ENCODE measurements at places on chromosomes 3 and 15.

DNA sequence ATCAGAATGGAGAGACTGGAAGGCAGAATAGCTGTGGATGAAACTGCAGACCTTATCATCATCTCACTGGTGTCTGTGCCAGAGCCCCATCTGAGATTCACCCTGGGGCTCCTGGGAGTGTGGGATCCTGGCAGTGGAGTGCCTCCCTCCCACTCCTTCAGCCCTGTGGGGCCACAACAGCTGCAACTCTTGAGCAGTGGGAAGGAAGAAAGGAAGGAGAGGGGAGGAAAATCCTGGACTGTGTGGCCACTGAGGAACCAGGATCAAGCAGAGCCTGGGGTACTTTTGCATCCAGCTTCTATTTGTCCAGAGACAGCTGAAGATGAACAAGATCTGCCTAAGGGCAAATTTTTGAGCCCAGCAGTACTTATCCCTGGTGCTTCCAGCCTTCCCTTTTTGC, 13.1 kb upstream of the ALDH1A2 start:
- DNase-seq: no peak

GRCh38 chr3:44100298-44100695, 141.4 kb upstream of the TOPAZ1 start:
- DNase-seq: no peak

DNA sequence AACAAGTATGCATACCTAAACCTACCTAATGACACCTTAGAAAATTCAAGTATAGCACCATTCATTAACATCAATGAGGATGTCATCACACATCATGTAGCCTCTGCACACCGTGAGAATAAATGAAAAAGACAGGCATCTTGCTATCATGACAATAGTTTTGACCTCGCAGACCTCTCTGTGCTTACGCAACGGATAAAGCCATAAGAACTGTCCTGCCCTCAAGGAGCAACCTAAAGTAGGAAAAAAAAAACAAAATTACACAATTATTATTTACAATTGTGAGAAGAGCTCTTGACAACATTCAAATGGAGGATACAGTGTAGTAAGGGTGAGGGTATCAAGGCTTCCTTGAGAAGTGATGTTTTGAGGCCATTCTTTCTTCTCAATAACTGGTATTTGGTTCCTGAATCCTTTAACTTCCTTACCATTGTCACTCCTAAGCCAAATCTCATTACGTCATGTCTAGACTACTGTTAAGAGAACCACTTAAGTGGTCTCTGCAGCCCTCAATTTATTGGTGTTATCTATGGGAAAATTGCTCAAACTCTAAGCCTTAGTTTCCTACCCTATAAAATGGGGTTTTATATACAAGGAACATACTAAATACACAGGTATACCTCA, 7.0 kb upstream of the SETD5 start:
- no peak for DNase-seq

DNA sequence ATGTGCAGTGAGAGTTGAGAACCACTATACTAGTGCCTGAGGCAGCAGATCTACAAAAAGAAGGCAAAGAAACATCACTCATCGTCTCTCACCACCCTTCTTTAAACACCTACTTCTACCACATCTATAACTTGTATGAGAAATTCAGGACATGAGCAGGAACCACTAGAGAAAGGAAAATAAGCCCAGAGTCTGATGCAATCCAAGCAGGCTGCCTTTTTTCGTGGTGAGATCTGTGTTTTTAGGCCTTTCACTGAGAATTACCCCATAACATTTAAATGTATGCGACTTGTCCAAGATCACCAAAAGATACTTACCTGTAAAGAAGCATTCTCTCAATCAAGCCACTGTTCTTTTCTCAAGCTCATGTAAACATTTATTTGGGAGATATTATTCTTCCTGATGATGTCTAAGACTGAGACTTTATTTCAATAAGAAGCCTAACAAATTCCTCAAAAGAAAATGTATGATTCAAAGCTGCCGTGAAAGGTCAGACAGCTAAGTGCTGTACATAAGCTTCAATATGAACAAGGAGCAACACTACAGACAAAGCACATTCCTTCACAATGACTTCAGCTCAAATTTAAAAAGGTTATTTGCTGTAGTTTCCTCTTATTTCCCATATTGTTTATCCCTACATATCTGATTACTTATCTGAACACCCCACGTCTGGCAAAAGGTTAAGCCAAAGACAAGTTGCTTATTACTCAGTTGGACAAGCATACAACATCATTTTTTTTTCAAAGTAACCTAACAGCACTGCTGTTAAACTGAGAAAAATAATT, 16.5 kb downstream of the SPICE1 start:
- DNase-seq: no peak

GRCh38 chr3:81788610-81789009, 27.2 kb upstream of the GBE1 start:
- no peak for DNase-seq

GRCh38 chr15:96336108-96336595, 5.7 kb downstream of the NR2F2 start:
- no peak for DNase-seq

DNA sequence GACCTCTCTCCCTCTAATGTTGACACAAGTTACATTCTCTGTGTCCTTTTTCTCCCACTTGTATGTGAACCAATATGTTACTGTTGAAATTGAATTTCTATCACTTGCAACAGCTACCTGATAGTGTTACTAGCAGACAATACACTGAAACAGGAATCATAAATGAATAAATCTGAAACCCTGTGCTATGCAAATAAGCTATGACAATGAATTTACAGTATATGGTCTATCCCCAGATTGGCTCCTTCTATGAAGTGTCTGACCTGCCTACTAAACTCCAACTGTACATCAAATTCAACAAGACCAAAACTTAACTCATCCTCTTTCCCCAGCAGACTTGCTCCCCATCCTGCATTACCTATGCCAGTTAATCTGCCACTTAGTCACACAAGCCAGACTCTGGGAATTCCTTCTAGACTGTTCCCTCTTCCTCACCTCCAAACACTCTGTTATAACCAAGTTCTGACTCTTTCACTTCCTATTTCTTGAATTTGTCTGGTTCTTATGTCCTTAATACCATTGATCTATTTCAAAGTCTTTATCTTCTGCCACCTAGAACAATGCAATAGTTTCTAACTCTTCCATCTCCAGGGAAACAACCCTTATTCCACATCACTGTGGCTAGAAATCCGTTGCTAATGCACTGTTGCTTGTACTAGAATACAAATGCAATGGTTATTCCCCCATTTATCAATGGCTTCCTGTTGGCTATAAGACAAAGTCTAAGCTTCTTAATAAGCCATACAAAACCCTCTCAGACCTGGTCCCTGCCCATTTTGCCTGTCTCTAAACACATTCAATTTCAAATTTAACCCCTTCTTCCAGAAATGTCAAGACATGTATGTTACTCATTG, 13.4 kb upstream of the ZNF639 start:
- DNase-seq: no peak

GRCh38 chr3:175386630-175387029, 527.5 kb downstream of the NAALADL2 start:
- DNase-seq: no peak

GRCh38 chr3:189567322-189567721, 63.9 kb upstream of the TP63 start:
- no peak for DNase-seq

DNA sequence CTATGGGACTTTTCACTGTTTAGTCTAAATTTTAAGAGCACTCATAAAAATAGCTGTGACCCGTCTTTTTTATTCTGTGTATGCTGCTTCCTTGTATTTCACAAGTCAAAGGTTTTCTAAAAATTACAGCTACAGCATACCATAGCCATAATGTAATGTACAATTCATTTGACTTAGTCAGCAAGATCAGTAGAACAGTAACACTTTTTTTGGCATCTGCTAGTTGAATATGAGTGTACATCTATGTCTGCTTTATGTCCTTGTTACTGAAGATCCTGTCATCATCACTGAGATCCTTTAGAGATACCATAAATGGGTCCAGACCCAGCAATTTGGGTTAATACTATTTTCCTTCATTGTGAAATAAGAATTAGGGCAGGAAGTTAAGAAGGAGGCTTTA, 42.2 kb downstream of the CMSS1 start:
- DNase-seq: no peak

GRCh38 chr15:56732135-56732885, 999 bp downstream of the ZNF280D start:
- no peak for DNase-seq

GRCh38 chr3:32992310-32992686, 40.9 kb downstream of the CCR4 start:
- DNase-seq: no peak

- peak; percentile 1 for DNase-seq
Observed at GRCh38 chr15:38254051-38254883, 1.6 kb downstream of the SPRED1 start.

DNA sequence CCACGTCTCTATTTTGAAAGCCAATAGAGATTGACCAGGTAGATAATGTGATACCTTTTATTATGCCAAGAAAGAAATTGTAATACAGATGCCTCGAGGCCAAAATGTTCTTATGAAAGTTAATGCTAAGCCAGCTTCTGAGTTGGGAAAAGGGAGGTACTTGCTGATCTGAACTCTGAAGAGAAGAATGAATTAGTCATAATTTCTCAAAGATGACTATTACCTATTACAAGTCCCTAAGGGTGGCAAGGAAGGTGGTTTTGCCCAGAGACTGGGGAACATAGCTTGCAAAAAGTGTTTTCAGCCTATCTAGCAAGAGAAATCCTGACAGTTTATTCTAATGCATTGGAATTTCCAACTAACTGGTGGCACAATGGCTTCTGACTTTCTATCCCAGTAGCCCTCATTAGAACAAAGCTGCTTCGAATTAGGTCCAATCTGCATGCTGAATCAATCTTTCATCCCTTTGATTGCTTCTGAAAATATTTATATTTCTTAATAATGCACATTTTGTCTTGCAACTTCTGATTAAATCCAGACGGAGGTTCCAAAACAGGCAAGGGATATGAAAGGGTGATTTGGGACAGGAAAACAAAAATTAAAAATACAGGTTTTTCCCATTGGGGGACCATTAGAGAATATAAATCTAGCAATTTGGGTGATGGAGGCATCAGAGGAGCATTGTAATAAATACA, 17.7 kb upstream of the NR2F2 start:
- DNase-seq: no peak

DNA sequence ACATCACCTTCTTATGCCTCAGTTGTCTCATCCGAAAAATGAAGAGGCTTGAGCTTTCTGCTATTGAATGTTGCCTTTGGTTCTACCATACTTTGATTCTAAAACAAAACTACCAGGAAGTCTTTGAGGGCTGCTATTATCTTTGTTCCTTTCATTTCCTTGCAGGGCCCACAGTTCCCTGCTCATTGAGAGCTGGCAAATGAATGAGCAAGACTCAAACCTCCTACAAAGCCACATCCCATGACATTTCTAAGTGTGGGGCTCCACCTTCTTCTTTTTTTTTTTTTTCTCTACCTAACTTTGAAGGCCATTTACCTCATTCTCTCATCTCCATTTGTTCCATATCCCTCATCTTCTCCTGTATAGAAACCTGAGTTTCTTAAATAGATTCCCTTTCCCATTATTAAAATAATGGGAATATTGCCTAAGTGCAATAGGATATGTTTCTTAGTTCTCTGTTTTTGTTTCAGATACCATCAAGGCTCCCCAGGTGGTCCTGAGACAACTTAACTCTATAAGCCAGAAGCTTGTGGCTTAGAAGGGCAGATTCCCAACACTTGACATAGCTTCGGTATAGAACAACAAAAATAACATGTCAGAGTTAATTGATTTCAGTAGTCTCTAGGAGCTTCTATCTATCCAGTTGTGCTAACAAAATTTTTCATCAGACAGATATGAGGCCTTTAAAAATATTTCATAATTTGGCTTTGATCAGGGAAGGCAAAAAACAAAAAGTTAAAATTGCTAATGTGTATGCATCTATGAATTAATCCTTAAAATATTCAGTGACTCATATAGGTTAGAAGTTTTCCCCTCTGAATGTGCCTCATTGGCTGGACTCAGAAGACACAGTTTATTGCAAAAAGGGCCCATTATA, 951.6 kb downstream of the TUSC7 start:
- no peak for DNase-seq

GRCh38 chr3:175430983-175431773, 572.0 kb downstream of the NAALADL2 start:
- no peak for DNase-seq

- no peak for DNase-seq
Observed at GRCh38 chr15:82315519-82316246, 33.6 kb downstream of the GOLGA6L10 start.

DNA sequence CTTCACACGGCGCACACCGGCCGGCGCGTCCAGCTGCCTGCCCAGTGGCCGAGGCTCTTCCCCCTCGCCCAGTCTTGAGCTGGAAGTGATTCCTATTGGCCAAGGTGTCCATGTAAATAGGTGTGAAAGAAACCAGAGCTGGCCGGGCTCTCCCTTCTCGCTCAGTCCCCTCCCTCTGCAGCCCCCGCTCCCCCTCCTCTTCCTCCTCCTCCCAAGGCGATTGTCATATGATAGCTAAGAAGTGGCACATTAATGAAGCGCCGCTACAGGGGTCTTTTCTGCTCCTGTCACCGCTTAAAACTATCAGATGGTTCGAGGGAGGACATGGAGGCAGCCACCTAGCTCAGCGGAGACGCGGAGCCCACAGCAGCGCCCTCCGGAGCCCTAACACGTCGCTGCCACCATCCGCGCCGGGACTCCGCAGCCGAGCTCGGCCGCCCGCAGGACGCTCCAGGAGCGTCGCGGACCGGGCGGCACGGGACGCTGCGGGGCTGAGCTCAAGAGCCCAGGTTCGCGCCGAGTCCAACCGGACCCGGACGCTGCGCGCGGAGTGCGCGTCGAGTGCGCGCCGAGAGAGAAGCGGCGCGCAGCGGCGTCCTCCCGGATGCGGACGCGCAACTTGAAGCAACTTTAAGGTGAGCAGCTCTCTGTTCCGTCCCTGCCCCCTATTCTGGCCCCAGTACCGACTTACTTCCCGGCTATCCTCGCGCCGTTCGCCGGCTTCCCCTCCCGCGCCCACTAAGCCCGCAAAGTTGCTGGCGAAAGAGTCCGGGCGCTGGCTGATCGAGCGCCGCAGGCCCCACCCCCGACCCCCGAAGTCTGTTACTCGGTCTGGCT, at the start of gene FOXB1:
Gene FOXB1, plus strand, starts transcription at position 303 of the 837 bp plus-strand sequence. CDS start 653 bp downstream, outside the sequence.
- DNase-seq: no peak

- no peak for DNase-seq
Observed at GRCh38 chr3:46378426-46378942, 7.7 kb downstream of the CCR5 start.

DNA sequence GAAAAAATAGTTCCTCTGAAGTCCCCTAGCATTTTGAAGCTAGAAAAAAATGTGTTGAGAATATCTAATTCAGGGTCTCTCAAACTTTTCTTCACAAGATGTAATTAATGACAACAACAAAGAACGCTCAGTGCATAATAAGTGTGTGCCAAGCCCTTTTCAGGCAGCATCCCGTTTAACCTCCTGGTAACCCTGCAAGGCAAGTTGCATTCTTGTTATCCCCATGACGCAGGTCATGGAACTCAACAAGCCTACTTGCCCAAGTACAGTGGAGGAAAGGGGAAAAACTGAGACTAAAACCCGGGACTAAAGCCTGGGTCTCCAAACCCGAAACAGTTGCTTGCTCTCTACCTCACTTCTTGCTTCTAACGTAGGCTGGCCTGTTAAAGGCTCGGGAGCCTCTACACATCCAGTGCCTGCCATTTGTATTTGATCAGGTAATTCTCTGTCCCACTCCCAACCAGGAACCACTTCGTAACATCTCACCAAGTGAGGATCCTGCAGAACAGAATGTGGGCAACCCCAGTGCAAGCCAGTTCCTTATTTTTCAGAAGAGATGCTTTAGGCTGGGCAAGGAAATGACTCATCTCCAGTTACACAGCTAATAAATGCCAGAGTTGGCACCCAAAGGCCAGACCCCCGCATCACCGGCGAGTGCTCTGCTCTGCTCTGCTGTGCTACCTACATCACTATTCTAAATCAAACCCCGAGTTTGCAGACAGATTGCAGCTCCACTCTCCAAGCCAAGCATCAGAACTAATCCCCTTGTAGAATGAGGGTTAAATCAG, 28.3 kb downstream of the LMCD1 start:
- no peak for DNase-seq

Data from NCI-H187 (cell line).